ENCODE measurements at places on chromosomes 3 and 15. TPM values are rescaled to one million over a fixed set of nuclear protein-coding genes. Genes with fewer than 3 reads are reported as not detected.

GRCh38 chr3:32755761-32756160 lies 62.0 kb upstream of the TRIM71 start:
- DNase-seq: no peak

DNA sequence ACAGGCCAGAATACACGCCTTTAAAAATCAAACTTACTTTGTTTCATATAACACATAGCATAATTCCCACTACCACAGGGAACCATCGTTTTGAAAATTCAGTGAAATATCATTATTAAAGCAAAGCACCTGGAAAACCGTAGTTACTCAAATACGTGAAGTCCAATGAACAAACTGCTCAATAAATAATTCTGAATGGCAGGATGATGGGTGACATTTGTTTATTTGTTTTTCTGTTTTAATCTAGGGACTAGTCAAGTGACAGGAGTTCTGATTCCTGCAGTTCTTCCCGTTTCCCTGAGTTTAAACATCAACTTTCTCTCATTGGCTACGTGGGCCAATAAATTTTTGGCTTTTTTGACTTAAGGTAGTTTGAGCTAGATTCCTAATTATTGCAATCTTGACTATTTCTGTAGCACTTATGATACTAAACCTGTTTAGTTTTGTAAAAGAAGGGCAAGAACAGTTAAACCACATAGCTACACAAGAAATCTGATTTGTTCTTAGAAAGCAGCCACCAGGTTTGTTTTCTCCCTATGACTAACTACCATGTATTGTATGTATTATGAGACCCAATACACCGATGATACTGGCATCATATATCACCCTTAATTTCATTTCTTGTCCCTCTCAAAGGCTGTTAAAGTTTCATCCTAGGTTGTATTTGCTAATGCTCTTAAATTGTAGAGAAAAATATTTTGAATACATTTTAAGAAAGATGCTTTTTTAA lies 411.2 kb downstream of the SHQ1 start:
- no peak for DNase-seq

GRCh38 chr15:43769584-43770228 lies 7.1 kb downstream of the ELL3 start:
- DNase-seq: peak; percentile 80

DNA sequence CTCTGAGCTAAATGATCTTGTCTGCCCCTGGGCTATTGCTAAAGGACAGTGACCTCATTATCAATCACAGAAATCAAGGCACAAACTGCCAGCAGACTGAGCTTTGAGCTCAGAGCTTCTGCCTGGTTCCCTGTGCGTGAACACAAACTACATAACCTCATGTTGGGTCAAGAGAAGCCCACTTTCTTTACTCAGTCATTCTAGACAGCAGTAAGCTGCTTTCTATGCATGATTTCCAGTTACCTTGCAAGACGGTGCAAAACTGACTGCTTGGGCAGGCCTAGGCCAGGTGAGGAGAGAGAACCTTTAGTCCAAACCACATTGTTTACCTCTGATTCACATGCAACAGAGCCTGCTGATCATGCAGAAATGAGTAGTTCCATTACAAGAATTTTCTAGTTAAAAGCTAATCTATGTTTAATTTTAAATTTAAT lies 75.1 kb downstream of the ARRDC4 start:
- DNase-seq: no peak

BFSP2 gene
- 1.1 TPM for total RNA-seq

IL17RD gene
- total RNA-seq: not detected

- peak; percentile 48 for DNase-seq
Observed at GRCh38 chr15:50051811-50052419, 67.1 kb downstream of the ATP8B4 start.

- DNase-seq: peak; percentile 72
Observed at GRCh38 chr3:28667646-28668621, 319.3 kb upstream of the AZI2 start.

DNA sequence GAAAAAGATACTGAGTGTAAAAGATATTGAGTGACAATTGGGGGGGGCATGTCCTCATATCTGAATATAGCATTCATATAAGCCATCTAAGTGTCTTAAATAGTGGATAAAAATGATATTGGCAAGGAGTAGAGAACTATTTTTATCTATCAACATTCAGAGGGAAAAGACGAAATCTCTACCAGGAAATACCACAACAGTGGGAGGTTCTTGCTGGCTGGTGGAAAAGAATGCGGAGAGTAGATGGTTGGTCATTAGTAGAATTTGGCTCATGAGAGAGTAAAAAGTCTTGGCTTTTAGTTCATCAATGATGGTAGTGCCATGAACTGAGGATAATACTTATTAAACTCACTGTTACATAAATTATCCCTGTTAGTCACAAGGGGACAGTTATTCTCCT lies 4.8 kb upstream of the TCF12 start:
- no peak for DNase-seq

GRCh38 chr3:107045791-107046190 lies 331.4 kb upstream of the CCDC54 start:
- no peak for DNase-seq

DNA sequence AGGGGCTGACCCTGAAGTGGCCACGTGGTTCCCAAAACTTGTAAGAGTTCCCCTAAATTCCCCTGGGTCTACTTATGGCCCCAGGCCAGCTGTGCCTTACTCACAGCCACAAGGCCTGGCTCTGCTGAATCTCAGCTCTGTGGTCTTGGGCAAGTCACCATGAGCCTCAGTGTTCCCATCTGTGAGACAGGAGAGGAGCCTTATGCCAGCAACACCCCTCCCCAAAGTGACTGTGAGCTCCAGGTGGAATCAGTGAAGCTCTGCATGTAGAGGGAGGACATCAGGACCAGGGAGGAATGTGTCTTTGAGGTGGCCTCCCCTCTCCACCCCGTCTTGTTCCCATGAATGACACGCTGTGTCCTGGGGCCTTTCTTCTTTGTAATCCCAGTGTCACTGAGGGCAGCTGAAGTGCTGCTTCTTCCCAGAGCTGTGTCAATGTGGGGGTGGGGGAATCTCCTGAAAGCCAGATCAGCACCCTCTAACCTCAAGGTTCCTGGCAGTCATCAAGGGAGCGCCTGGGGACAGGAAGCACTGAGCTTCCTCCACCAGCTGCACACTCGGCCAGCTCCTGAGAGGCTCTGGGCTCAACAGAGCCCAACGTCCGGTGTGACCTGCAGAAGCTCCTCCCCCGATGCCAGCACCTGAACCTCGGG lies 258.9 kb downstream of the UACA start:
- DNase-seq: peak; percentile 62

- no peak for DNase-seq
Observed at GRCh38 chr3:99712291-99712954, 74.0 kb downstream of the COL8A1 start.

WDR72 gene
- total RNA-seq: not detected

HTR3C gene
- not detected for total RNA-seq

SI gene
- total RNA-seq: not detected

DNA sequence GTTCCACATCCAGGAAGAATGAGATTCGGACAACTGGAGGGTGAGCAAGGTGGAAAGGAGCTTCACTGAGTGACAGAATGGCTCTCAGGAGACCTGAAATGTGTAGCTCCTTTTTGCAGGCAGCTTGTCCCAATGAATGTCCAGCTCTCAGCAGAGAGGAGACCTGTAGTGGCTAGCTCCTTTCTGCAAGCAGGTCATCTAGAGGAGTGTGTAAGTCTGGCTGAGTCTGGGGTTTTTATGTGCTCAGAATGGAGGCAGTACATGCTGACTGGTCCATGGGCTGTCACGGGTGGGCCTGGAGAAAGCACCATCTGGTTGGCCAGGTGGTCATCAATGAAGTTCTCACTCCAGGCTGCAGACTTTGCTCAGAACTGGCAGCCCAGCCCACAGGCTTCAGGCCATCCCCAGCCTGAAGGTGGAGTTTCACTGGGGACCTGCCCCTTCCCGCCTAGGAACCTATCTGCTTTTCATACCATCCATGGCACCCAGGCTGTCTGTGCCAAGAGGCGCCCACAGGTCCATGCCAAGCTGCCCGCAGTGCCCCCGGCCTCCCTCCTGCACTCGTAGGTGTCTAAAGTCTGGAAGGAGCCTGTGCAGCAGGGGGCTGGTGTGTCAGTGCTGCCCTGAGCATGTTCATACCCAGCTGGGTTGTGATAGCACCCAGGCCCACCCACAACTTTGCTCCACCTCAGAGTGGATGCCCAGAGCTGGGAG lies 276.6 kb downstream of the UBE2E2 start:
- no peak for DNase-seq

DNA sequence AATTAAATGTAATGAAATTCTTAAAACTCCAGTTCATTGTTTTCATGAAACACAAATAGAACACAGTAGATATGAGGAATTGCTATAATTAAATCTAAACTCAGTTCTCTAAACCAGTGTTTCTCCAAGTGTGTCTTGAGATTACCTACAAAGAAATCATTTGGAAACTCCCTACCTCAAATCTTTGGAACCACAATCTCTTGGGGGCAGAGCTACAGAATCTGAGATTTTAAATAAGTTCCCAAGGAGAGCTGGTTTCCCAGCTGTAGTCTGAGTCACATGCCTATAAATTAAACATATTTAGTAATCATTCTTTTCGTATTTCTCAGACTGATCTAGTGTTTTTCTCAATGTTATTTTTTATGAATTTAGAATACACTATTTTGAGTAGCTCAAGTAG lies 17.0 kb upstream of the ACTC1 start:
- no peak for DNase-seq

ISLR gene
- not detected for total RNA-seq

CLSTN2 gene
- total RNA-seq: not detected

GRCh38 chr3:107589454-107589853 lies 66.7 kb downstream of the BBX start:
- DNase-seq: no peak

DNA sequence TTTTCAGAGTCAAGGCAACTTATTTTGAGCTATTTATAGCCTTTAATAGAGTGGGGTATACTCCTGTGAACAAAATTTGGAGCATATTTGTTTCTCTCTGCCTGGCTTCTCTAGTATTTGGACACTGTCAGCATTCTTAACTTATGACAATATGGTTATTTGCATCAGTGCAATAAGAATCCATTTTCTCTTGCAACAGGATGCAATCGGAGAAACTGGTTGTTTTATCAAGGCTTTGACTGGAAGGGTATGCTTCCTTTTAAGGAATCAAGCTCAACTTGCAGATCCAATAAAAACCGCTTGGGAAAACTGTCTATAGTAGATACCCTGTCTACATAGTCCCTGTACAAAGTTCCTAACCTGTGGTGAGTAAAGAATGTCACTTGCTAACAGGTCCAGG lies 106.7 kb downstream of the DPH6 start:
- no peak for DNase-seq

CTXN2 gene
- not detected for total RNA-seq

DNA sequence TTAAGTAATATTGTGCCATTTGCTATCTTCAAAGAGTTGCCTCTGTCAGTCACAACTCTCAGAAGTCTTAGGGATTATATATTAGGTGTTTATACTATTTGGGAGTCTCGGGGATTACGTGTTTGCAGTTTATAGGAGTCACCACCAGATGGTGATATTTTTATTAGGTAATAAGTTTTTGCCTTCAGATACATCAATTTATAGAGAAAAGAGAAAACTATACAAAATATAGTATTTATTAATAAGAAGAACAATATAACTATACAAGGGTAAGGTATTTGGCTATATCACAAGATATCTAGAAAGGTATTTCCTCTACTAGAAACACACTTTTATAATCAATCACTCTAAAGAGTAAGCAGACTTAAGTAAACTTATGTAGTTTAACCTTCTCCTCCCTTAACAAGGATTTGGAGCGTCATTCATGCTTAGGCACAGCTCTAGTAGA lies 10.7 kb upstream of the DHX36 start:
- DNase-seq: no peak

TMF1 gene
- total RNA-seq: 42.1 TPM

DNA sequence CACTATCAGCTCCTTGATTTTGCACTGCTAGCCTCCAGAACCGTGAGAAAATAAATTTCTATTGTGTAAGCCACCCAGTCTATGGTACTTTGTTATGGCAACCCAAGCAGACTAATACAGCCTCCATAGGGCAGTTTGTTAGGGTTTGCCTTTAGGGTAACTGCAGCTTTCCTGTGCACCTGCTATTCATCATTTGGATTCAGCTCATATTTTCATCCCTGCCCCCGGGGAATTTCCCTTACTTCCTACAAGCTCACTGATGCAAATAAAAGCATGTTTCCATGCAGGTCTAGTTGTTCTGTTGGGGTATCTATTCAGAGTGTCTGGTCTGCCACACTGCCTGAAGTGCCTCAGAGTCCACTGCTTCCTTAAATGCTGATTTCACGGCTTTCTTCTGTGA lies 48.6 kb upstream of the ATOSA start:
- DNase-seq: no peak

DNAH12 gene
- 0.07 TPM for total RNA-seq

GRCh38 chr15:36954486-36954885 lies 145.9 kb downstream of the MEIS2 start:
- no peak for DNase-seq

- no peak for DNase-seq
Observed at GRCh38 chr3:25899352-25900101, 109.6 kb downstream of the OXSM start.

USP8 gene
- total RNA-seq: 43.7 TPM

- DNase-seq: no peak
Observed at GRCh38 chr15:68986322-68986721, 28.2 kb upstream of the NOX5 start.

- no peak for DNase-seq
Observed at GRCh38 chr3:70861234-70861633, 548.8 kb upstream of the MDFIC2 start.

DNA sequence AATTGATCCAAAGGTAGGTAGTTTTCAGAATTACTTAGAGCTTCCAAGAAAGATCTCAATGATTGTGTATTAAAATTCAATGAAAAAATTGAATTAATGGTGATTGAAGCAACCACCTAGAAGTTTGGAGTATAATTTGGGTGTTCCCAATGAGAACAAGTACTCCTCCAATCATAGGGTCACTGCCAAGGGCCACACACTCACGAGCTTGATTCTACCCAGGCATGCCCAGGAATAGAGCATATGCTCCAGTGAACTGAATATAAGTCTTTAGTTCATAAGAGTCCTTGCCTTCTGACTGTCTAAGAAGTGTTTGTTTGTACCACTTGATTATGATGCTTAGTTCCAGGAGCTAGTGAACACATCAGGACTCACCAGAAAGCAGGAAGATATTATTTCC lies 133.9 kb downstream of the CPNE4 start:
- DNase-seq: no peak

DUOX1 gene
- total RNA-seq: not detected

DNA sequence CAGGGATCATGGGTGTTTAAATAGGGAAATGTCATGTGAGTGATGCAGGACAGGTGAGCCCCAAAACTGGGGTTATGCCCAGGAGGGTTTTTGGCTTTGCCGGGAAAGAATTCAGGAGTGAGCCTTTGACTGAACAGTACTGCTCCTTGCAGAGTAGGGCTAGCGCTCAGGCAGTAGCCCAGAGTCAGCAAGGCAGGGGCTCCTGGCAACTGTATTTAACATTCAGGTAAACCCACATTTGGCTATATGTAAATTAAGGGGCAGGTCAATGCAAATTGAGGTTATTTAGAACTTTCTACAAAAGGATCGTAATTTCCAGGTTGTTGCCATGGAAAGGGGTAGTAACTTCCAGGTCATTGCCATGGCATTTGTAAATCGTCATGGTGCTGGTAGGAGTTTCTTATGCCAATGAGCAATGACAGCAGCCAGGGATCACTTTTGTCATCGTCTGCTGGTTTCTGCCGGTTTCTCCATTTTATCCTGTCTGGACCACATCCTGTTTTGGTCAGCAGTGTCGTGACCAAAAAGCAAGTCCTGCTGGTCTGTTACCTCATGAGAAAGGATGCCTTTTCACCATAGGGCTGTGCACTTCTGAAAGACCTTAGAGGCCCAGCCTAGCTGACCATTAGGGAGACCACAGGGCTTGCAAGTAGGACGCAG lies 24.3 kb downstream of the MTHFS start:
- DNase-seq: peak; percentile 63

All from activated CD8-positive, alpha-beta T cell treated with anti-CD3 and anti-CD28 coated beads for 36 hours (primary cell).